ENCODE measurements at places on chromosomes 4 and X. TPM values are rescaled to one million over a fixed set of nuclear protein-coding genes. Genes with fewer than 3 reads are reported as not detected.
A peak's percentile ranks its signal among the peaks of the same experiment; 100 is the strongest.

CCNB3 gene
- total RNA-seq = 0.29 TPM

DNA sequence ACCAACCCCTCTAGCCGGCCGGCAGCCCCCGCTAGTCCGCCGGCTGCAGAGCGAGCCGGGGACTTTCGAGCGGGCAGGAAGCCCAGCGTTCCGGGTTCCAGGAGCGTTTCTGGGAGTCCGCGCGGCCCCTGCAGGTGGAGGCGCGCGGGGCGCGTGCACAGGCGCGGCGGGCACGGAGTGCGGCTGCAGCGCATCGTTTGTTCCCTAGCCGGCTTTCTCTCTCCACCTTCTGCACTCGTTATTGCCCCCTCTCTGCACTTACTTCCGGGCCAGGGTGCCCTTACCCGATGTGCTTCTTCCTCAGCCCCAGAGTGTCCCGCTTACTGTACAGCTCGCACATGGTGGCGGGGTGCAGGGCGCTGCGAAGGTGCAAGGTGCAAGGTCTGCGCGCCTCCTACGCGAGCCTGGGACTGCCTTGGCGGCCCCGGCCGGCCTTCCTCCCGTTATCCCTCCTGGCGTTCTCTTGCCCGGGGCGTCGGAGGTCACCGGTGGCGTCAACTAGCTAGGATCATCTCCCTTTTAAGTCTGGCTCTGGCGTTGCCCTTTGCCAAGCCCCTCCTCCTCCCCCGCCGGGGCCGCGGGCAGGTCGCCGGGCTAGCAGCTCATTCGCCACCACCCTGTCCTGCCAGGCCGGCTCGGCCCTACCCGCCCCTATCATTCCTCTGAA lies at the start of gene ETNPPL:
Gene ETNPPL, minus strand, starts transcription at position 495 of the 667 bp plus-strand sequence. Its CDS starts 155 bp downstream, at position 340.
- H3K27ac ChIP-seq = no peak within 1 kb of the TSS
- peaks cover 7% of the 10 kb centered on the region for H3K4me1 ChIP-seq
- H3K36me3 ChIP-seq = no peaks in the 10 kb centered on the region
- peak within 1 kb of the TSS; percentile 61 for H3K4me3 ChIP-seq

- no peaks in the 10 kb centered on the region for H3K27me3 ChIP-seq
- H3K4me1 ChIP-seq = peaks cover 30% of the 10 kb centered on the region
- H3K4me3 ChIP-seq = no peak overlapping the region
- H3K36me3 ChIP-seq = no peaks in the 10 kb centered on the region
These were observed 26.5 kb upstream of the IRAK1 start for GRCh38 chrX:154046031-154046781.

DNA sequence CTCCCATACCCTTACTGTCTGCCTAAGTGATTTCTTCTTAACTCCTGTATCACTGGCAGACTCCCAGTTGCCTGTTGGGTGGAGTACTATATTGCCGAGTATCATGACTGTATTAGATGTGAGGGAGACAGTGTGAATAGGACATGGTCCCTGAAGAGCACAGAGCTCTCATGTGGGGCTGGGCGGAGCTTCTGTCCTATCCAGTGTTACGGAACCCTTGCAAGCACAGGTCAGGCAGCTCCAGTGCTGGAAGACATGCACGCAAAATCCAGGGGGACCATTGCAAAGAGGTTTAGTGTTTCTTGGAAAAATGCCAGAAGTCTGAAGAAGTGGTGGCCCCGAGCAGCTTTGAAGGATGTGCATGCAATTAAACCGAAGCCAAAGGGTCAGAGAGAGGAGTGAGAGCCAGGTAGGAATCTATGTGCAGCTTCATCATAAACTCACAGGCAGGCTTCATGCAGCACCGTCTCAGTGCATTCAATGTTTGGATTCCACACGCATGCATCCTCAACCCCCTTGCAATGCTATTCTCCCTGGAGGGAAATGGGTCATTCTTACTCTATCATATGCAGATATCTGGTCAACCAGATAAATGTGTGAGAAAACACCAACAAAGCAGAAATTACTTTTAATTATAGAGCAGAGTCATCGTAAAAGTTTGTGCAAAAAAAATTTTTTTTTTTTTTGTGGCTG lies 49.7 kb upstream of the DHRSX start:
- DNase-seq = no peak
- no peaks in the 10 kb centered on the region for H3K4me1 ChIP-seq
- no peaks in the 10 kb centered on the region for H3K27me3 ChIP-seq
- H3K27ac ChIP-seq = no peak overlapping the region
- no peaks in the 10 kb centered on the region for H3K36me3 ChIP-seq

DNA sequence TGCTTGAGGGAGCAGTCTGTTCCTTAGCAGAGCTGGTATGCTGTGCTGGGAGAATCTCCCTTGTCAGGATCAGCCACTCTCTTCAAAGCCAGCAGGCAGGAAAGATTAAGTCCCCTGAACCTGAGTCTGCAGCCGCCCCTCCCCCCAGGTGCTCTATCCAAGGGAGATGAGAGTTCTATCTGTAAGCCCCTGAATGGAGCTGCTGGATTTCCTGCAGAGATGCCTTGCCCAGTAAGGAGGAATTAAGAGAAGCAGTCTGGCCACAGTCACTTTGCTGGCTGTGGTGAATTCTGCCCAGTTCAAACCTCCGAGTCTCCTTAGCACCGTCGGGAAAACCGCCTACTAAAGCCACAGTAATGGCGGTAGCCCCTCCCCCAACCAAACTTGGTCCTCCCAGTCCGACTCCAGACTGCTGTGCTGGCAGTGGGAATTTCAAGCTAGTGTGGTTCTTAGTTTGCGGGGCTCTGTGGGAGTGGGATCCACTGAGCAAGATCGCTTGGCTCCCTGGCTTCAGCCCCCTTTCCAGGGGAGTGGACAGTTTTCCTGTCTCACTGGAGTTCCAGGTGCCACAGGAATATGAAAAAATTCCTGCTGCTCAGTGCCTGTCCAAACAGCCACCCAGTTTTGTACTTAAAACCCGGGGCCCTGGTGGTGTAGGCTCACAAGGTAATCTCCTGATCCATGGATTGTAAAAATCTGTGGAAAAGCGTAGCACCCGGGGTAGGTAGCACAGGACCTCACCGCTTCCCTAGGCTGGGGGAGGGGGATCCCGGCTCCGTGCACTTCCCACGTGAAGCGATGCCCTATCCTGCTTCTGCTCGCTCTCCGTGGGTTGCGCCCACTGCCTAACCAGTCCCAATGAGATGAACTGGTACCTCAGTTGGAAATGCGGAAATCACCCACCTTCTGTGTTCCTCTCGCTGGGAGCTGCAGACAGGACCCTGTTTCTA lies 38.0 kb downstream of the RAB28 start:
- H3K27me3 ChIP-seq = no peaks in the 10 kb centered on the region
- no peak overlapping the region for H3K4me3 ChIP-seq
- DNase-seq = no peak
- no peaks in the 10 kb centered on the region for H3K4me1 ChIP-seq
- H3K27ac ChIP-seq = no peak overlapping the region
- H3K36me3 ChIP-seq = no peaks in the 10 kb centered on the region

- H3K4me3 ChIP-seq = peak overlapping the region; percentile 38
- DNase-seq = peak; percentile 76
- H3K27me3 ChIP-seq = no peaks in the 10 kb centered on the region
- peak overlapping the region; percentile 27 for H3K27ac ChIP-seq
- H3K4me1 ChIP-seq = peaks cover 9% of the 10 kb centered on the region
- no peaks in the 10 kb centered on the region for H3K36me3 ChIP-seq
These were observed 29.5 kb downstream of the TAPT1 start for GRCh38 chr4:16196482-16197393.

DNA sequence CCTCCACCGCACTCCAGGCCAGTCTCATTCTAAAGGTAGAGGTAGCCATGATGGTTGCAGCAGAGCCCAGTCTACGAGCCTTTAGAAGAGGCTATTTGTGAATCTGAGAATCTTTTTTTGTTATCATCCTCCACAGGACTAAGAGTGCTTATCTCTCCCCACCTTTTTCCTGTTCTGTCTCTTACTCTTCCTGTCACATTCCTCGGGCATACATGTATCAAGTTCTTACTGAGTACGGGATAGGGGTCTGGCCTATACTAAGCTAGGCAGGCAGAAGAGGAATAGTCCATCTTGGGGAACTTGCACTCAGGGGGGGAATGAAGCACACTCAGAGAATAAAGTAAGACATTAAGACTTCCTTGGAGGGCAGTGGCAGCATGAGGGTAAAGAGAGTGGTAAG lies 25.7 kb downstream of the LAS1L start:
- no peaks in the 10 kb centered on the region for H3K27me3 ChIP-seq
- H3K4me1 ChIP-seq = no peaks in the 10 kb centered on the region
- peaks cover 2% of the 10 kb centered on the region for H3K36me3 ChIP-seq
- DNase-seq = no peak

- no peaks in the 10 kb centered on the region for H3K36me3 ChIP-seq
- no peaks in the 10 kb centered on the region for H3K4me1 ChIP-seq
- H3K4me3 ChIP-seq = no peak overlapping the region
- no peaks in the 10 kb centered on the region for H3K27me3 ChIP-seq
- peak; percentile 4 for DNase-seq
- H3K27ac ChIP-seq = no peak overlapping the region
These were observed 75.5 kb upstream of the SLC39A8 start for GRCh38 chr4:102420563-102421398.
